ENCODE measurements at places on chromosomes 6 and 20. TPM values are rescaled to one million over a fixed set of nuclear protein-coding genes. Genes with fewer than 3 reads are reported as not detected.

GRCh38 chr6:96742702-96743101 is 94.6 kb downstream of the GPR63 start:
- no peak overlapping the region for H3K4me3 ChIP-seq
- no peaks in the 10 kb centered on the region for H3K27me3 ChIP-seq
- no peaks in the 10 kb centered on the region for H3K4me1 ChIP-seq

- no peaks in the 10 kb centered on the region for H3K4me1 ChIP-seq
- no peak for DNase-seq
- H3K27ac ChIP-seq = no peak overlapping the region
- H3K27me3 ChIP-seq = no peaks in the 10 kb centered on the region
- no peak overlapping the region for H3K4me3 ChIP-seq
Observed at GRCh38 chr6:94227741-94228140, 808.4 kb upstream of the EPHA7 start.

GRCh38 chr6:32234934-32235333 is 11.1 kb upstream of the NOTCH4 start:
- no peaks in the 10 kb centered on the region for H3K36me3 ChIP-seq
- no peak overlapping the region for H3K27ac ChIP-seq
- no peaks in the 10 kb centered on the region for H3K27me3 ChIP-seq
- no peak for DNase-seq
- no peak overlapping the region for H3K4me3 ChIP-seq
- H3K4me1 ChIP-seq = no peaks in the 10 kb centered on the region

DNA sequence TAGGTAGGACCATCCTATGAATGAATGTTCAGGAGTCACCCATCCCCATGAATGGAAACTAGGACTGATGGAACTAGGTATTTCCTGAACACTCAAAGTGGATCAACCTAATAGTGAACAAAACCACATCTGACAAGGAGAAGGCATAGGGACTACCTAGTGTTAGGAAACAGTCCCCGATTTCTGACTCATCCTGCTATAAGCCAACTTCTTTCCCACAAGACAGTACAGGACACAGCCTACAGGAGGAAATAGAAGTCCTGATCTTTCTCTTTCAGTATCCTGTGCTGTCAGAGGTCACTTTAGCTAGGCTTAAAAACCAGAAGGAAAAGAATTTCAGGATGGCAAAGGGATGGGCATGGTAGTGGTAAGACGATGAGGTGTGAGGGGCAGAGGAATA is 19.5 kb upstream of the GMDS start:
- no peaks in the 10 kb centered on the region for H3K27me3 ChIP-seq
- no peak overlapping the region for H3K4me3 ChIP-seq
- H3K4me1 ChIP-seq = no peaks in the 10 kb centered on the region
- no peak overlapping the region for H3K27ac ChIP-seq
- H3K36me3 ChIP-seq = no peaks in the 10 kb centered on the region
- no peak for DNase-seq

GRCh38 chr20:46004187-46004586 is 4.5 kb upstream of the MMP9 start:
- H3K4me1 ChIP-seq = no peaks in the 10 kb centered on the region
- DNase-seq = no peak
- H3K36me3 ChIP-seq = no peaks in the 10 kb centered on the region
- no peaks in the 10 kb centered on the region for H3K27me3 ChIP-seq

GRCh38 chr6:42038811-42039408 is 11.4 kb upstream of the TAF8 start:
- no peak overlapping the region for H3K4me3 ChIP-seq
- H3K27me3 ChIP-seq = no peaks in the 10 kb centered on the region
- H3K36me3 ChIP-seq = no peaks in the 10 kb centered on the region
- no peak overlapping the region for H3K27ac ChIP-seq

Gene OR2B6
- total RNA-seq = not detected

Data from aorta (tissue), 5 donors.